Common myeloid progenitor, CD34-positive (primary cell): ENCODE measurements at places on chromosomes 1 and 21.

- no peak for DNase-seq
These were observed 10.0 kb upstream of the RASSF5 start for GRCh38 chr1:206497363-206497762.

DNA sequence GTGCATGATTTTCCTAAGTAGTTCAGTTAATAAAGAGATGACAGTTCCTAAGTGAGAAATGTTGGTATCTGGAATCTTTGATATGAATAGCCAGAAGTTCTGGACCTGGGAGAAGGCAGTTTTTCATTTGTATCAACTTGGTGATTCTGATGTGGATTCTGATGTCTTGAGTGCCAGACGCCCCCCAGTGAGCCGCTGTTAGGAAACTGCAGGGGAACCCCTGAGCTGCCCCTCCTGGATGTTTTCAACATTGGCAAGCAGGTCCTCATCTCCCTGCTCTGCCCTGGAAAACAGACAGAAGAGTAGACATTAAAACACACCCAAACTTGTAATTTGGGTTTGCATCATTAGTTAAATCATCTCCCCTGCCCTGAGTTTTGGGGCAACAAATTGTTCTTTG, 7.4 kb downstream of the ETS2 start:
- no peak for DNase-seq

GRCh38 chr21:36386031-36386642, 945 bp downstream of the CHAF1B start:
- no peak for DNase-seq

DNA sequence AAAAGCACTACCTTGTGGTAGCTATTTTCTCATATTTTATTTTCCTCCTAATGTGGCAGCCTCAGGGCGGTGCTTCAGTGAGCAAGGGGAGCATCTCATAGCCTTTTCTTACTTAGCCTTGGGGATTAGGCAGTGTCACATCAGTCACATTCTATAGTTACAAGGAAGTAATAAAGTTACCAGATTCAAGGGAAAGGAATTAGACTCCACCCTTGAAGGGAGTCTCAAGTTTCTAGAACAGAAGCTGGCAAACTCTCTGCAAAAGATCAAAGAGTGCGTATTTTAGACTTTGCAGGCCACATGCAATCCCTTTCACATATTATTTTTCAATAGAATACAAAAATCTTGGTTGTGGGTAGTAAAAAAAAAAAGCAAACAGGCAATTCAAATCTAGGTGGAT, 350.4 kb downstream of the AMY1C start:
- DNase-seq = no peak

GRCh38 chr21:44952116-44952928, 12.5 kb downstream of the SLX9 start:
- DNase-seq = no peak

GRCh38 chr1:198656500-198656932, 17.7 kb downstream of the PTPRC start:
- DNase-seq = peak; percentile 92
